Common myeloid progenitor, CD34-positive (primary cell): ENCODE measurements at places on chromosomes 1 and 21.

DNA sequence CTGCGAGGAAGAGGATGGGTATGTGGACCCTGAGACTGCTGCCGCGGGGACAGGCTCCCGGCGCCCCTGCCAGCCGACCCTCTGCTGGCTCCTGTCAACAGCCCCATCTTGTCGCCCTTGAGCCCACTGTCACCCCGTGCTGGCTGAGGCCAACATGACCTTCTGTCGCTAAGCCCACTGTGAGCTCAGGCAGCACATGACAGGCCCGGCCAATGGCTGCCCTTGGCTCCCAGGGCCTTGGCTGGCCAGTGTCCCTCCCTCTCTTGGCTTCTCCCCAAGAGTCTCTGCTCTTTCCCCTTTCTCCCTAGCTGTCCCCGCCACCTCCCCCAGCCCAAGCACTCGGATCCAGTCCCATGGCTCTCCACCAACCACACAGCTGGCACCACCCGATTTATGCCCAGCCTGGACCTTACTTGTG is 3.5 kb downstream of the PEX10 start:
- no peak for DNase-seq

DNA sequence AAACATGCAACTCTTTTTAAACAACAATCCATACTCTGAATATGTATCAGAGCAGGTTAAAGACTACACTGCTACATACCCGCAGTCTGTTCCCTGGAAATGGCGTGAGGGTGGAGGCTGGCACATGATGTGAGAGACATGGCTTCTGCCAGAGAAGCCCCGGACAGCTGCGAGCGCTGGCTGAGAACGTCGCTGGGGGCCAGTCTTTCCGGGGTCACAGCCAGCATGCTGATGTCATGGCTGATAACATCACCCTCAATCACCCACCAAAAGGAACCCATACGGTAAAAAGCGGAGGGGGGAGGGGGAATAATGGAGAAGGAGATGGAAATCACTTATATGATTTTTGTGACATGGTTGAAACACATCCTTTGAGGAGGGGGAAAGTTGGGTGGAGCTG is 29.1 kb downstream of the C1orf198 start:
- no peak for DNase-seq

DNA sequence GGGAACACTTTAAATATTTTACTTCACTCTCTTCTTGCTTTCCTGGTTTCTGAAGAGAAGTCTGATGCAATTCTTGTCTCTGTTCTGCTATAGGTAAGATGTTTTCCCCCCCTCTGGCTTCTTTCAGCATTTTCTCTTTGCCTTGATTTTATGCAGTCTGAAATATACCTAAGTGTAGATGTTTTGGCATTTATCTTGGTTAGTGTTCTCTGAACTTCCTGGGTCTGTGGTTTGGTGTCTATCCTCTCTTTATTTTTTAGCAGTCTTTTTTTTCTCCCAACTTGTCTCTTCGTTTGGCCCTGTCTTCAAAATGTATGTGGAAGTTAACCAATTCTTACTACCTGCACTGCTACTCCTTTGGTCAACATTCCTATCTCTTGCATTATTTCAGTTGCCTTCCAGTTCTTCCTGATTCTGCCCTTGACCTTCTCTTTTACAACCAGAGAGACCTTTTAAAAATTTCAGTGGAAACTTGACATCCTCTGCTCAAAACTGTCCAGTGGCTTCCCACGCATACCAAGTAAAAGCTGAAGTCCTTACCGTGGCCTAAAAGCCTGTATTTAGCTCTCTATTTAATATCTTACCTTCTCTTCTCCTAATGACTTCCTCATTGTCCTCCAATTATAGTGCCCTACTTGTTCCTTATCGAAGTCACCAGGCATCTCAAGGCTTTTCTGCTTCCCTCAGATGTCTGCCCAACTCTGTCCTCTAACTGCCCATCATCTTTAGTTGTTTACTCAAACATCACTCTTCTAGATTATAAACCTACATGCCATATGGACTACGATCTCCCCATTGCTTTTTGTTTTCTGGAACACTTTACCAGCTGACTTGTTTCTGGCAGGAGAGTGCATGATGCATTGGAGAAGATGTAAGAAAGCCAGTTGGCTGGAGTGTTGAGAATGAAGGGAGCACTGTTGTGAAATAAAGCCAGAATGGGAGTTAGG is 40.9 kb downstream of the RAP1A start:
- peak; percentile 93 for DNase-seq

DNA sequence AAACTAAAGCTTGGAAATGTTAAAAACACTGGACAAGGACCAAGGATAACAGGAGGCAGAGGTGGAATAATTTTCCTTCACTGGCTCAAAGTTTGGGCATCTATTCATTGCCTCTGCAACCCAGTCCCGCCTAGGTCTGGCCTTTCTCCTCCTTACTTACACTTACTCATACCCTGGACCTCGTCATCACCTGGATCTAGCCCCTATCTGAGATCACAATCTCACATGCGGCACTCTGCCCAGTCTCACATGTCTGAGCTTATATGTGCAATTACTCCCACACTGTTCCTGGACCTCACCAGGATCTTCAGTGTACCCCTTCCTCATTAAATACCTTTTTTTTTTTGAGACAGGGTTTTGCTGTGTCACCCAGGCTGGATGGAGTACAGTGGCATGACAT is 37.6 kb downstream of the NVL start:
- no peak for DNase-seq

DNA sequence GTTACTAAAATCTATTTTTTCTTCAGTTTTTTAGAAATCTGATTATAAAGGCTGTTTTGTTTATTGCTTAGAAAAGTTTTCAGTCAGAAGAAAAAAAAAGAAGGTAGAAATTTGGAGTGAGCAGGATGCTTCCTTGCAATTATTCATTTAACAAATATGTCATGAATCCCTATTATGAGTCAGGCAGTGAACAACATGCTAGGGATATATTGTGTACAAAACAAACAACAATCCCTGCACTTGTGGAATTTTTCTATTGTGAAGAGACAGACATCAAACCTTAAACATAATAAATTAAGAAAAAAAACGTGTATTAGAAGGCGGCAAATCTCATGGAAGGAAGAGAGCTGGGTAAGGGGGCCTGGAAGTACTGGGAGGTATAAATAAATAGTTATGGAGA is 664.1 kb upstream of the CAMK1G start:
- no peak for DNase-seq

GRCh38 chr1:151512801-151513625 is 1.8 kb downstream of the CGN start:
- DNase-seq = no peak

DNA sequence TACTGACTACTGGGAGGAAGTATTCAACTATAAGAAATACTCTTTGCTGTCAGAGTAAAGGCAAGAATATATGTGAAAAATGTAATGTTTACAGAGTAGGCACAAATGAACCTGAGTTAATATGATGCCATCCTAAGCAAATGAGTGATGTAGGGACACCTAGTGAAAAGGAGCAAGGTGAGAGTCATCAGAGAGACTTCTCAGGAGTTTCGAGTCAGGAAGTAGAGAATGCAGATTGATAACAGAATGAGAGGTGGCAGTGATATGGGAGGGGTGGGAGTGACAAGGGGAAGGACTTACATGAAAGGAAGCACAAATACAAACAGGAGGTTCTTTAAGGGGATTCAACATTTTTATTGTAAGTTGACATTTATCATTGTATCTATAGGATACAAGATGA is 10.2 kb downstream of the PRCC start:
- no peak for DNase-seq

DNA sequence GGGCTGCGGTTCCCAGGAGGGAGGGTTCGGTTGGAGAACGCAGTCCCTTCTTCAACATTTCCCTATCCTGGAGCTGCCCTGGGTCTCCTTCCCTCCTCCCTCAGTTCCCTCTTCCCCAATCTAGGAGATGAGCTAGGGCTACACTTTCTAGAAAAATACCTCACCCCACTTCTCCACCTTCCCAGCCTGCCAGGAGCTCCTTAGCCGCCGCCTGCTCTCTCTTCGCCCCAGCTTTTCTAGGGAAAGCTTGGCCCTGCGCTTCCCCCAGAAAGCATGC is 488 bp upstream of the ADAMTS1 start:
- no peak for DNase-seq

DNA sequence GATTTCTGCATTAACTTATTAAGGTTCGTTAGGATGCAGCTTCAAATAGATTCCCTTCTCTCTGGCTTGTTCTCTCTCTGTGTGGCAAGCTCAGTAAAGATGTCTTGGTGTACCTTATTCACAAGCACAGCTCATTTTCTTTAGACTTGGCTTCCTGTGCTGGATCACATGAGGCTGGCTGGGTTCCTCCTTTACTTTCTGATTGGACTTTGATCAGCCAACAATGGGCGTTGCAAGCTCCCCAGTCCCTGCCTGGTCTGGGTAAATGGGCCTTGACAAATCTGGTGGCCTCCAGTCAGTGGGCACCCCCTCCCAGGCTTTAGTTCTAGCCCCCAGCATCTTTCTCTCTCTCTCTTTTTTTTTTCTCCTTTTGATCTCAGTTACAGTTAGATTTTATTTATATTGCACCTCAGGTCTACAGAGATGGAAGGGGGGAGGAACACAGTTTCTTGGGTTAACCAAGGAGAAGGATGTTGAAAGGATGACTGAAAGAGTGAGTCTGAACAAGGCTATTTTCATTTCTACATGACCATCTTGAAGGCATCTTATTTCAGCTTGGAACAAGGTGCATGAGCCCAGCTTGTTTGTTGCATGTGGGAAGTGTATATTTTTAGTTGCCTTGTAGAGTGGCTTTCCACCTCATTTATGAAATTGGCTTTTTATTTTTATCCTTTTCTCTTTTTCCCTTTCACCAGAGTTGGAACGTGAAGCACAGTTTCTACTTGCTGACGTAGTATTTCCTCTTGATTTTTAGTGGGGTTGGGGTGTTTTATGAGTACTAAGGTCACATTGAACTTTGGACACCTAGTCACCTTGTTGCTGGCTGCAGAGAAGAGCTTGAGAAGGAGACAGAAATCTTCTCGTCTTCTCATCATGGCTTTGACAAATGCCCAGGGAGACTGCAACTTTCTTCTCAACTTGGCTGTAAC is 77.1 kb downstream of the PBX1 start:
- no peak for DNase-seq
